ENCODE measurements at places on chromosomes 11 and 22. TPM values are rescaled to one million over a fixed set of nuclear protein-coding genes. Genes with fewer than 3 reads are reported as not detected.

- no peak for DNase-seq
Observed at GRCh38 chr22:26281941-26282340, 112.7 kb downstream of the SEZ6L start.

GRCh38 chr11:69002570-69003231 lies 10.3 kb downstream of the MRGPRF start:
- DNase-seq, result no peak

NCR3LG1 gene
- 4.4 TPM for total RNA-seq

GRCh38 chr11:38304926-38305325 lies 1706.9 kb upstream of the RAG2 start:
- no peak for DNase-seq
